Activated CD4-positive, alpha-beta T cell treated with anti-CD3 and anti-CD28 coated beads for 48 hours (primary cell): ENCODE measurements at places on chromosomes 3 and 15.

DNA sequence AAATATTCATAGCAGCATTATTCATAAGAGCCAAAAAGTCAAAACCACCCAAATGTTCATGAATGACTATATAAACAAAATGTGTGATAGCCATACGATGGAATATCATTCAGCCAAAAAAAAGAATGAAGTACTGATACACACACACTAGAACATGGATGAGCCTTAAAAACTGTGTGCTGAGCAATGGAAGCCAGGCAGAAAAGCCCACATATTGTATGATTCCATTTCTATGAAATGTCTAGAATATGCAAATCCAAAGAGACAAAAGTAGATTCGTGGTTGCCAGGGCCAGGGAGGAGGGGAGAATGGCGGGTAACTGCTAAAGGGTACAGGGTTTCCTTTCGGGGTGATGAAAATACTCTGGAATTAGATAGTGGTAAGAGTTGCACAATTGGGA lies 37.2 kb upstream of the LINGO1 start:
- no peak for DNase-seq

- DNase-seq = no peak
Measured at GRCh38 chr3:8658306-8659212, 14.0 kb upstream of the SSUH2 start.

- no peak for DNase-seq
Measured at GRCh38 chr3:20008646-20009045, 3.4 kb downstream of the PP2D1 start.

GRCh38 chr3:32240159-32240545 lies 1.7 kb downstream of the CMTM8 start:
- peak; percentile 64 for DNase-seq

- no peak for DNase-seq
Measured at GRCh38 chr3:185727873-185728272, 97.0 kb downstream of the IGF2BP2 start.

DNA sequence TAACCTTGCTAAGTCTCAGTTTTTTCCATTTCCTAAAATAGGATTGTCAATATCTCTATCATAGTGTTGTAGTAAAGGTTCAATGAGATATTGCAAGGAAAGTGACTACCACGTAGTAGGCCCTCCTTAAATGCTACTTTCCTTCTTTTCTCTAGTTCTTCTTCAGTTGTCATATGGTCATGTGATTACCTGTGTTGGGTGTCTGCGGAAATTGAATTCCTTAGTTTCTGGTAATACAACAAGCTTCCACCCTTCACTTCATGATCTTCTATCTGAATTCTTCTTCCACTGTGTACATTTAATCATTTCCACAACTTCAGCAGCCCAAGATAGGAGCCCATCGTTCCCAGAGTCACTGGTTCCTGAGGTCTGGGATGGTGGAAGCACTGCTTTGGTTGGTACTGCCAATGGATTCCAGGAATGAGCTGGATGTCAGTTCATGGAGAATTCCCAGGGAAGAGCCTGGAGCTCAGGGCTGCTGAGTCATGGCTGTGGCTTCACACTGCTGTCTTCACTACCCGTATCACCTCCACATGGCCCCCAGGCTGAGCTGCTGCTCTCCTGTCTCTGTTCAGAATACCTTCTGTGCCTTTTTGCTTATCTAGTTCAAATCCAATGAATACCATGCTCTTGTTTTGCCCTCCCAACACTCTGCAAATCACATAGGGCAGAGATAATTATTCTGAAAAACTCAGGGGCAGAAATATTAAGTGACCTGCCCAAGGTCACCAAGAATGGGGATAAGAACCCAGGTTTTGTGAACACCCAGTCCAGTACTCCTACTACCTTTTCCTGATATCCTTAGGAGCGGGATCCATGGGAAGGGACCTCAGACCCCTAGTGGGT lies 98.6 kb downstream of the RPL39L start:
- DNase-seq = no peak

GRCh38 chr3:177338697-177339219 lies 141.5 kb upstream of the TBL1XR1 start:
- DNase-seq = no peak
